Gastrocnemius medialis (tissue), 4 donors: ENCODE measurements at places on chromosomes 11 and 22. TPM values are rescaled to one million over a fixed set of nuclear protein-coding genes. Genes with fewer than 3 reads are reported as not detected.

UBQLN3 gene
- not detected for total RNA-seq

MYRF gene
- not detected for total RNA-seq

NAALAD2 gene
- total RNA-seq: not detected

CCDC73 gene
- total RNA-seq: not detected

CHCHD10 gene
- 290 TPM for total RNA-seq

MS4A2 gene
- not detected for total RNA-seq

PITPNB gene
- 15.1 TPM for total RNA-seq

PGAP2 gene
- total RNA-seq: 5.2 TPM

C22orf42 gene
- not detected for total RNA-seq

TMPRSS5 gene
- 0.36 TPM for total RNA-seq

MUC6 gene
- not detected for total RNA-seq

APLNR gene
- 0.32 TPM for total RNA-seq

HBD gene
- total RNA-seq: not detected

OR2AG1 gene
- total RNA-seq: not detected

LDHA gene
- total RNA-seq: 1,010 TPM

MRGPRX4 gene
- total RNA-seq: not detected

VSTM5 gene
- total RNA-seq: not detected

CRYBA4 gene
- not detected for total RNA-seq

ELF5 gene
- not detected for total RNA-seq

LINC01488 gene
- total RNA-seq: not detected

TMEM45B gene
- total RNA-seq: not detected

ACRV1 gene
- not detected for total RNA-seq

MMP13 gene
- total RNA-seq: not detected

CDC42BPG gene
- 0.19 TPM for total RNA-seq

HYLS1 gene
- 1.8 TPM for total RNA-seq

SMARCB1 gene
- total RNA-seq: 55.6 TPM

TRIM29 gene
- 0.65 TPM for total RNA-seq

FAM89B gene
- 129 TPM for total RNA-seq

SMIM38 gene
- total RNA-seq: not detected

OR52H1 gene
- not detected for total RNA-seq

LMO1 gene
- 2.6 TPM for total RNA-seq

CLCF1 gene
- total RNA-seq: 2.7 TPM

RIBC2 gene
- total RNA-seq: not detected

PHOX2A gene
- not detected for total RNA-seq

LRRC74B gene
- not detected for total RNA-seq

PHF21B gene
- not detected for total RNA-seq

C11orf91 gene
- total RNA-seq: not detected
